ENCODE measurements at places on chromosomes 2 and 18.

DNA sequence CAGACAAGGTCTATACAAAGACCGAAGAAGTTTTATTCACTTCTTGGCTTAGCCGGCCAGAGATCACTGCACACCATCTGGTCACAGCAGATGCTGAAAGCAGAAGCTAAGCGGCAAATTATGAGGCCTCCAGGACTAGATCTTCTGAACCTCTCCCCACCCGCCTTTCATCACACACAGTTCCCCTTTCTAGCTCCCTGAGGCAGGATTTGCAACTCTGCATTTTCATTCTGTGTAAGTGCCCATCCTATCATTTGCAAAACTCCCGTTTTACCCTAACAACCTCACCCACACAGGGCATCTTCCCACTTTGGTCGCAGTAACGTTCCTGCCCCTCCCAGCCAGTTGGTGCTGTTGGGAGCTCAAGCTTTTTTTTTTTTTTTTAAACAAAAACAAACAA, 3.1 kb upstream of the MOB1A start:
- DNase-seq, result peak; percentile 76

- no peak for DNase-seq
Observed at GRCh38 chr2:237922641-237923361, 44.0 kb upstream of the UBE2F start.

DNA sequence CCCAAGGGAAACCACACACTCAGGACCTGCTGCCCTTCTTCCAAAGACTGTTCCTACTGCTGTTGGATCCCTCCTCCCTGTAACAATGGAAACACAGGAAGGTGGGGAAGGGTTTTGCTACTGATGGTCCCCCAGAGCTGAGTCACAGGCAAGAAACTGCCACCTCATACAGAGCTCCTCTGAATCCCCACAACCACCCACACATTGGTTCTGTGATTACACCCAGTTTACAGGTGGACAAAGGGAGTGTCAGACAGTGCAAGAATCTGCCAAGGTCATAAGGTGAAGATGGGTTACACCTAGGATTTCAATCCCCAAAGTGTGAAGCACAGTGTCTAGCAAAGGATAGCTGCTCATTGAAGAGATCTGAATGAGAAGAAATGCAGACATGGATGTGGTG, 141.7 kb upstream of the LMAN1 start:
- DNase-seq, result no peak

DNA sequence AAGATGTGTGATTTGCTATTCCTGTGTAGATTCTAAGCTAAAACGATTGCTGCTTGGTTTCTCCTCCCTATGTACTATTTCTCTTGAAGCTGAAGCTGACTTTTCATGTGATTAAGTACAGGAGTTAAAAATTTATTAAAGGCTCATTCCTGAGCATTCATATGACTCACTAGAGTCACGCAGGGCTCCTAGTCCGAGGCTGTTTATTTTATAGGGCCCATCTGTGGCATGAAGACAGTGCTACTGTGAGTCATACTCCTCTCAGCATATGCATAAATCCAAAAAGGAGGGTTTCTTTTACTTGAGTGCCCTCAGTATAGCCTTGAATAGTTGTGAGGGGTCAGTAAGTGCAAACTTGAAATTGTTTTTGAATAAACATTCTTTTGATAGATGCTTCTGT, 378.8 kb downstream of the PTPRM start:
- DNase-seq, result no peak

- DNase-seq, result no peak
Observed at GRCh38 chr18:1658908-1659566, 754.4 kb downstream of the ADCYAP1 start.

GRCh38 chr2:9895669-9896590, 52.7 kb downstream of the TAF1B start:
- no peak for DNase-seq

DNA sequence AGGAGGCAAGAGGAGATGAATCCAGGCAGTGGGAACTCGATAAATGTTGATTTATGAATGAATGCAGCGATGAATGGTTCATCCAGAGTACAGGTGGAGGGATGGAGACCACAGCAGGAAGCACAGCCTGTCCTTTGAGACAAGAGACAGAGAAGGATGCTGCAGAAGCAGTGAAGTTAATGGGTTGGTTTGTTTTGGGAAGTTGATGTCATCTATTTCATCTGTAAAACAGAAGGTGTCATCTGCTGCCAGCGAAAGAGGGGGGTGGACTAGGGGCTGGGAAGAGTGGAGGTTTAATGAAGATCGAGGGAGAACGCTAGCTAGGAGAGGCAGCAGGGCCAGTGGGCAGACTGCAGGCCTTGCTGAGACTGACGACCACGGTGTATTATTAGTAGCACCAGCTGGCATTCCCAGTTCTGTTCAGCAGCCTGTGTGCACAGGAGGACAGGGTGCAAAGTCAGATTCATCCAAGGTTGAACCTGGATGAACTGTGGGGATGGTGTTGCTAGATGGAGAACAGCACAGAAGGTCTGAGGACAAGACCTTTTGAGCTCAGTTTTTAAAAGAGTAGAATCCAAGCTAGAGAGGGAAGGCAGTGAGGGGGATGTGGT, 120.3 kb upstream of the CAPN13 start:
- DNase-seq, result no peak

- DNase-seq, result no peak
Observed at GRCh38 chr18:64019922-64020756, 50.3 kb downstream of the SERPINB8 start.

GRCh38 chr2:58669998-58670397, 428.9 kb upstream of the FANCL start:
- DNase-seq, result no peak

DNA sequence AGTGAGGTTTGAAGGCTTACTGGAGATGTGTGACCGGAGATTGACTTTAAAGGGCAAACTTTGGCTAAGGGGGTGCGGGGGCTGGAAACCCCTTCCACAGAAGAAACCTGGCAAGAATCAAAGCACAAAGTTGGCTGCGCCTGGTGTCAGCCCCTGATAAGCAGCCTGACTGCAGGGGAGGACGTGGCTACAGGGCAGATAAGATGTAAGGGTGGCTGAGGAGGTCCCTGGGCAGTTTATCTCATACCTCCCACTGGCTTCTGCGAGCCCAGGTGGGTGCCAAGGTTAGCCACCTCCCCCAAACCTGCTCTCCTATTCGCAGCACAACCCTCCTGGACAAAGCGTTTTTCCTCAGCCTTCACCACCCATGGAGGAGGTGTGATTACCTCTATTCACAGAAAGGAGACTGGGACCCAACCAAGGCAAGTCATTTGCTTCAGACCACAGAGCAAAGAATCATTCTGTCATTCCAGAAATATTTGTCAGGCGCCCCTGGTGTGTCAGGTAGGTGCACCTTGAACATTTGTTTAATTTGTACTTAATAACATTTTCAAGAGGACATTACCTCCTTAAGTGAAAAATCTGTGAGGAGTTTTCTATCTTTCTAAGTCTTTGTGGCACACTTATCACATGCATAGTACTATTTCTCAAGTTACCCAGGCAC, 73.1 kb upstream of the IL1R1 start:
- no peak for DNase-seq

- no peak for DNase-seq
Observed at GRCh38 chr2:228771315-228771714, 499.8 kb downstream of the PID1 start.

DNA sequence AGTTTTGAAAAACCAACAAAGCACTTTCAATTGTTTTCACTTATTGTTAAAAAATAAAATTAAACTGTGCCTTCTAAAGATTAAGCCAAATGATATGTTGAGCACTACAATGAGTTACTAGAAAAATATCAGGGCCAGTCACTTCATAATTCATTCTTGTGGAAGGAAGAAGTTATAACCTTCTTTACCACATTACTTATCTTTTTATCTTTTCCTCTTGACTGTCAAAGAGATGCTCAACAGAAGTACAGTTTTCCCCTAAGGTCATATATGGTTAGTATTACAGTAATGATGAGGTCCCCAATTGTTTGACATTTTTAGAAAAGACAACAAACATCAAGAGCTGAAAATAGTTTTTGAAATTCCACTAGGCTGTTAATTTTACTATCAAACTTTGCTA, 9.4 kb downstream of the PELI1 start:
- DNase-seq, result peak; percentile 25

DNA sequence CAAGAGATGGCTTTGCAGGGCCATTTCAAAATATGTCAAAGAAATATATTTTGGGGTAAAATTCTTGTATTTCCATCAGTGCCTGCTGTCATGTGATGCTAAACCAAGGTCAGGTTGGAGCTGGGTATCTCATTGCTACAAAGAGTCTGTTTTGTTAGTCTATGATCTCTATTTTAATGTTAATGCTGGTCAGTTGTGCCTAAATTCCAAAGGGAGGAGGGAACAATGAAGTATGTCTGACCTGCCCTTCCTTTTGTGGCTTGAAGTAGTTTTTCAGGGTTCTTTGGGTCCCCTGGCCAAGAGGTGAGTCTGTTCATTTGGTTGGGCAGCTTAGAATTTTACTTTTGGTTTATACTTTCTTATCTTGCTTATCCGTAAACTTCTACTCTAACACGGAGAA, 61.6 kb upstream of the DYNAP start:
- no peak for DNase-seq

- DNase-seq, result no peak
Observed at GRCh38 chr2:216410550-216410949, 1.7 kb upstream of the SMARCAL1 start.

GRCh38 chr18:43161528-43161927, 46.0 kb upstream of the RIT2 start:
- DNase-seq, result no peak

GRCh38 chr2:127006962-127007361, 100.0 kb downstream of the BIN1 start:
- no peak for DNase-seq

DNA sequence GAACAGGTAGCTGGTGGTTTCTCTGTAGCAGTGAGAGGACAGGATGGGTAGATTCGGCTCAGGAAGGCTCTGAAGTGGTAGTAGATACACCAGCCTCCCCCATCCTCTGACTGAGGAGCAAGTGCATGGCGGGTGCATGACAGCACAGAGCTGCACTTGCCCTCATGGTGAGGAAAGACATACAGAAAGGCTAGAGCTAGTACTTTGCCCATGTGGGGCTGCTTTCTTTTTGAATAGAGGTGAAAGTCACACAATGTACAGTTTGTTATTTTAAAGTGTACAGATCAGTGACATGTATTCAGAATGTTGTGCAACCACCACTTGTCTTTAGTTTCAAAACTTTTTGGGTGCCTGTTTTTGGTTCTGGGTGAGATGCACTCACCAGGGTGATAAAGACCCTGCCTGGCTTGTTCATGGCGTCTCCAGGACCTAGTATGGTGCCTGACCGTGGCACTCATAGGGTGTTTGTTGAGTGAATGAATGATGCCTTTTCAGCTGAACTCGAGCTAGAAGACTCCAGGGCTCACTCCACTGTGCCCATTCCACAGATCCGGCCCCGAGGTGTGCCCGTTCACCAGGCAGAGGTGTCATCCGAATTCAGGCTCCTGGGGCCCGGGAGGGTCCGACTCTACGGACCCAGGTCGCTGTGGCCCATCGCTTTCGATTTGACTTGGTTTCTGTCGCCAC, 421 bp upstream of the VAMP5 start:
- no peak for DNase-seq

GRCh38 chr2:60064687-60065389, 488.6 kb downstream of the BCL11A start:
- DNase-seq, result no peak

- DNase-seq, result no peak
Observed at GRCh38 chr18:48728204-48728833, 189.5 kb downstream of the CTIF start.

DNA sequence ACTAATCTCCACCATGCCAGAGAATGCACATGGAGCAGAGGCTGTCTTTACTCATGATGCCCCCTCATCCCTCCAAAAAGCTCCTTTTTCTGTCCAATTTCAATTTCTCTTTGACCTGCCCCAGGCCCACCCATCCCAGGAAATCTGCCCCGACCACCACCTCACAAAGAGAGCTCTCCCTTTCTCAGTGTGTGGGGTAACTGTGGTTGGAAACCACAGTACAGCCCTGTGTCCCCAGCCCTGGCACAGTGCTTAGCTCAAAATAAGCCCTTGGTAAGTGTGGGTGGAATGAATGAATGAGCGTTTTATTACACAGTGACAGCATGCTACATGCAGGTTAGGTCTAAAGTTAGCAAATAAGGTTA, 43.7 kb upstream of the CAB39 start:
- no peak for DNase-seq

DNA sequence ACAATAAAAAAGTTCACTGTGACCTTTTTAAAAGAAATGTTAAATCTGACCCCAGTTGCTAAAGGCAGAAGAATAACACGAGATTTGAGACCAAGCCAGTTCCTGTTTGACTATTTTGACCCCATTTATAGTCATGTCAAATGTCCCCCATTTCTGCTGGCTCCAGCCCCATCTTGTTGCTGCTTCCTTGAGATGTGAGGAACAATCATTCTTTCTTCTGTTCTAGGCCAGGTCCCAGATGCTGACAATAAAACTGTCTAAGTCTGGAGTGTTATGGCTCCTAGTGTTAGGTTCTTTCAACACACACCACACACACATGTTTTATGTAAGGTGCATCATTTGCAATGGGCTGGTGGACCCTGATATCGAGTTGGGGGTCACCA, 92.0 kb upstream of the CYP1B1 start:
- no peak for DNase-seq

DNA sequence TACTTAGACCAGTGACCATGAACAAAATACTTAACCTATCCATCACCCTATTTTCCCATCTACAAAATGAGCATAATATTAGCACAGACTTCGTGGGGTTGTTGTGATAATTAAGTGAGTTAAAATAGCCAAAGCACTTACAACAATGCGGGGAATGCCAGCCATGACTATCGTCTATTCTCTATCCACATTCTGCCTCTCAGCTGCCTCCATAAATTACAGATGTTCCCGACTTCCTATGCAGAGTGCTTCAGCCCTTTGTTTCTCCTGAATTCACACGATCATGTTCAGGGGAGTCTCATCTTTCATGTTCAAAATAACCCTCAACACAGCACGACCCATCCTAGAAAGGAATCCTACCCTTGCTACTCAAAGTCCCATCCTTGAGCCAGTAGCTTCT, 211.6 kb downstream of the EN1 start:
- DNase-seq, result no peak

GRCh38 chr18:79108549-79109215, 39.5 kb downstream of the ATP9B start:
- no peak for DNase-seq

GRCh38 chr2:208256192-208256782, 1.4 kb upstream of the IDH1 start:
- DNase-seq, result no peak

- DNase-seq, result no peak
Observed at GRCh38 chr2:222892321-222892720, 31.5 kb downstream of the ACSL3 start.
